Motor neuron (in vitro differentiated cells): ENCODE measurements at places on chromosomes 2 and 18. TPM values are rescaled to one million over a fixed set of nuclear protein-coding genes. Genes with fewer than 3 reads are reported as not detected.

GRCh38 chr18:25827961-25828561, 262.4 kb downstream of the SS18 start:
- ATAC-seq = no peak

Gene EFR3B
- 29.8 and 30.7 TPM in 2 replicates for total RNA-seq

DNA sequence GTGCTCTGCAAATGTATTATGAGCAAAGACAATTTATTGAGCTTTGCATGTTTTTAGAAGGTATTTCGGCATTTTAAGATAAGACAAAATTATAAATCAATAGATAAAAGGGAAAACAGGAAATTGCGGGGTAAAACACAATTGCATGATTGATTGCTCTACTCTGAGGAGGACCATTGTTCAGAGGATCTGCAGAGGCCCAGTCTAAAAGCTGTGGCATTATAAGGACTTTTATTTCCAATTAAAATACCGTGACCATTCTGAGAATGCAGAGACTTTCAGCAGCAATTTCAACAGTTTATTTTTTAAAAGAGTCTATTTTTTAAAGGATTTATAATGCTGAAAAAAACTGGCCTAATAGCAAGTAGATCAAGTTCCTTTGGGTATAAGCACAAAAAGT, 62.0 kb downstream of the TPGS2 start:
- ATAC-seq = no peak

- ATAC-seq = no peak
Observed at GRCh38 chr18:59172664-59173249, 33.1 kb downstream of the SEC11C start.

Gene DTNA
- total RNA-seq = 46.4 and 47.3 TPM in 2 replicates

Gene WNT10A
- total RNA-seq = 0.21 TPM in 1 of 2 replicates, not detected in the other

DNA sequence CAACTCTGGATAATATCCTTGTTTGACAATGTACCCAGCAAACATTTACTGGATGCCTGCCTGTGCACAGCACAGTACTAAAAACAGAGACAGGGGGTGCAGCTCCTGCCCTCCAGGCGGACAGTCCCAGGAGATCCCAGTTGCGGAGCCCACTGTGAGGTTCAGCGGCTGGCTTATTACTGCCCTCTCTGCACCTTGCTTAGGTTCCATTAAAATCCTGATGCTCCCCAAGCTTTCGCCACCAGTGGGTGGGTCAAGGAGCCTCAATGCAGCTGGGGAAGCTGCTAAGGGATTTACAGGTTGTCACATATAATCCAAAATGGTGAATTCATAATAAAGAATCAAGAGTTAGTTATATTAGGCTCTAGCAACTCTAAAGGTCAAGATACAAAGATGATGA, 38.3 kb downstream of the CRACDL start:
- ATAC-seq = no peak

- ATAC-seq = peak; percentile 21
Observed at GRCh38 chr18:32010124-32010721, 8.4 kb upstream of the RNF125 start.

DNA sequence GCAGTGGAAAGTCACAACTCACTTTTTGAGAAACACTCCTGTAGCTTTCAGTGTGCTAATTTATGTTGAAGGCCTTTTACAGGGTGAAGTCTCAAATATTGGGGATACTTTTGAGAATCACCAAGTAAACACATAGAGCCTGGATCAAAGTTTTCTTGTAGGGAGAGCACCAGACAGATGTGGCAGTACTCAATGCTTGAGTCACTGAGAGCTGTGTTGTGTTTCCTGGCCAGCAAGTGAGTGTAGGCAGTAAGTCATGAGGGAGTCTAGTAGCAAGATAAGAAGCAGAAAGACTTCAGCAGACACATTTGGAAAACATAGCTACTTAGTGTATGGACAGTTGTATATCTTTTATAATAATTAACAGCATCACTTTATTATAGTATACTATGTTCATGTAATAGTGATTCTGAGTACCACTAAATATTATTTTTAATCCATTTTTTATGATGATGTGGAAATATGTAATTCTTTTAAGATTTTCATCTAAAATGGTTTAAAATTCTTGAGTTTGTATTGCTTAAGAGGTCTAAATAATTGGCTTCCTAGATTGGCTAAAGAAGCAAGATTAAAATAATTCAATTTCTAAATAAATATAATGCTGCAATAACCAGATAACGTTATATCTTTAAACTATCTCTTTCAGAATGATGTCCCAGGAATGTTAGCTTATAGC, 12.8 kb downstream of the PSMD1 start:
- ATAC-seq = no peak

DNA sequence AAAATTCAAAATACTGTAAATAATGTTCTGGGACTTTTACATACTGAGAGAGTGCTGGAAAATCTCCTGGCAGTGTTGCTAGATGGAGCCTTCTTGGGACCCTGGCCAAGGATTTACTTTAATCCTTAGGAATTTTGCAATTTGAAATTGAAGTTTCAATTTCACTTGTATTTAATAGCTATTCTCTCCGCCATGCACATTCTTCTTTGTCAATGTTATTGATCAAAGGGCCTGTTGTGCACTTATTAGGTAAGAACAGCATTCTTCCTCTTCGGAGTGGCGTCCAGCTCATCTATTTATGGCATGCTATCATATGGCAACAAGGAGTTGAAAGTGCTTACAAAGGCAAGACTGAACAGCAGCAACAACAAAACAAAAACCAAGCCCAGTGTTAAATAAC, 40.1 kb upstream of the SOS1 start:
- no peak for ATAC-seq

Gene SEH1L
- 31.3 and 32.9 TPM in 2 replicates for total RNA-seq

Gene VWC2L
- 0.78 and 0.90 TPM in 2 replicates for total RNA-seq

DNA sequence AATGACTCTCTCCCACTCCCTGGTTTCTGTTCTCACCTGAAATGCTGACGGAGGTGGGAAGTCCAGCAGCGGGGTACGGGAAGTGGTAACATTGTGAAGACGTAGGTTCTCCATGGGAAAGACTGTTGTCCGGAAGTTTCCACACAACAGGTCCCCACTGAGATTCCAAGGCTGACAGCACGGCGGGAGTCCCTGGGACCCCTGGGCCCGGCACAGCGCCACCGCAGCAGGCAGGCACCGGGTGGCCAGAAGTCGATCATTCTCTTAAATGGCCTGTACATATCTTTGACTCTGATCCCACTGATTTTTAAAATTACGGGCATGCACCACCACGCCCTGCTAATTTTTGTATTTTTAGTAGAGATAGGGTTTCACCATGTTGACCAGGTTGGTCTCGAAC, 201.0 kb upstream of the SALL3 start:
- ATAC-seq = no peak

- ATAC-seq = peak; percentile 56
Observed at GRCh38 chr2:186641807-186642321, 52.0 kb upstream of the FAM171B start.

DNA sequence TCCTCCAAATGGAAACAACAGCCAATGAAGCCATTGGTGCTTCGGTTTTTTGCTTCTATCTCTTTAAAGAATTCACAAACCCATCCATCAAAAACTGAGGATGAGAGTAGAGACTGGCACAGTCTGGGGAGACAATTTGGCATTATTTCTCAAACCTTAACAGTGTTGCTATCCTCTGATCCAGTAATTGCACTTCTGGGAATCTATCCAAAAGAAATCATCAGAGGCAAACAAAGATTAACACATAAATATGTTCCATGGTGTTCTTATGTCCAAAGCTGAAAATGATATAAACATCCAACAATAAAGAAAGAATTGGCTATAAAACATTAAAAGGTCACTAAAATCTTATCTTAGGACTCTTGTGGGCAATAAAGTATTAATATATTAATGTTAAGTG, 35.1 kb downstream of the REEP1 start:
- ATAC-seq = no peak

Gene SNTG2
- 1.0 and 1.7 TPM in 2 replicates for total RNA-seq
